Gastrocnemius medialis (tissue), 4 donors: ENCODE measurements at places on chromosomes 11 and 22. TPM values are rescaled to one million over a fixed set of nuclear protein-coding genes. Genes with fewer than 3 reads are reported as not detected.
A peak's percentile ranks its signal among the peaks of the same experiment; 100 is the strongest.

DNA sequence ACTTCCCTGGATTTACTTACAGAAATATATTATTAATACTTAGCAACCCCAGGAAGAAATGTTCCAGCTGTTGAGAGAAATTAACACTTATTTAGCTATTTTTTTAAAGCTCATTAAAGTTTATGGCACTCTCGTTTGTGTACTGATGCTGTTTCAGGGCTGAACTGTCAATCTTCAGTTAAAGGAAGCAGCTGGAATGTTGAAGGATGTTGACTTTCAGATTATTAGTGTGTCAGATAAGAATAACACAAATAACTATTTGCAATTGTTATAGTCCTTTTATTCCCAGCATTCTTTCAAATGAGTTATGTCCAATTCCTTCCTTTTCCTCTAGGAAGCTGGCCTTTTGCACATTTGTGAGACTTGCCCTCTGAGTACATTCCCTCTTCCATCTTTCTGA is 278.2 kb upstream of the RAG2 start:
- H3K4me3 ChIP-seq = no peak overlapping the region
- H3K36me3 ChIP-seq = no peaks in the 10 kb centered on the region
- H3K4me1 ChIP-seq = no peaks in the 10 kb centered on the region
- no peak for DNase-seq
- no peak overlapping the region for H3K27ac ChIP-seq

DNA sequence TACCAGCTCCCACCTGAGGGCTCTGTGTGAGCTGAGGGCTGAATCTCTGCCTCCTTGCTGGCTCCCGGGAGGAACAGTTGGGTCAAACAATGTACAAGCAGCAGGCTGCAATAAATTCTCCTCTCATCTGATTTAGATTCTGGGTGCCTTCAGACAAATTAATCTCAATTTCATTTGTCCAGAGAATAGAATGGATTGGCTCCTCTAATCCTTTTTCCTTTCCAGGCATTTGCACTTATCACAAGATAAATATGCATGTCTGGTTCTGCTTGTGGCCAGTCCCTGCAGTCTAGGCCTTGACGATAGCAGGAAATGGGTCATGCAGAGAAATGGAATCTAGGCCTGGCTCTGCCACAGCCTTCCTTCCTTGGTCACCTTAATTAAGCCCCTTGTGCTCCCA is 28.7 kb downstream of the UPB1 start:
- no peaks in the 10 kb centered on the region for H3K36me3 ChIP-seq
- no peaks in the 10 kb centered on the region for H3K27me3 ChIP-seq
- DNase-seq = no peak
- no peak overlapping the region for H3K27ac ChIP-seq

DNA sequence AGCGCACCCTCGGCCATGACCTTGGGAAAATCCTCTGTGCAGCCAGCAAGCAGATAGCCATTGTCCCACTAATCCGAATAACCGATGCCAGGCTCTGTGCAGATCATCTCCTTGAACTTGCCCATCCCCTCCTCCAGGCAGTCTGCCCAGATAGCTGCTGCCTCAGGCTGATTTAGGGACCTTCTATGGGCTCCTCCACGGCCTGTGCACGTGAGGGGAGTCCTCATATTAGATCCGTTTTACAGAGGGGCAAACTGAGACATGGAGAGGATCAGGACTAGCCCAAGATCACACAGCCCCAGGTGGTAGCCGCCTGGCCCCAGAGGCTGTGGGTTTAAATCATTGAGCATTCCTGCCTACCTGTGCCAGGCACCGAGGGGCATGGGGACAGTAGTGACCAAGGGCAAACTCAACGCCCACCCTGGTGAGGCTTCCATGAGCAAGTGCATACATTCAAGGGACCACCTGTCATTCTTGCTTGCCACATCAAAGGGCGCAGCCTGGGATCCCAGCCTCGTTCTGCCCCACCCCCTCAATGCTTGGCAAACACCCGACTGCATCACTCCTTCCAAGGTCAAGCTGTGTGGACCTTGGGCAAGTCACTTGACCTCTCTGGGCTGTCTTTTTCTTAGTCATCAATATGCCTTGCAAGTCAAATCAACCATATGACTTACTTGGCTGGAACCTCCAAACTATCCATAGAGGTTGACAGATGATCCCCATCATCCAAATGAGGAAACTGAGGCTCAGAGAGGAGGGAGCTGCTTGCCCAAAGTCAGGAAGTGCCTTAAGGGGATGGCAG is 131.6 kb downstream of the MN1 start:
- no peaks in the 10 kb centered on the region for H3K27me3 ChIP-seq
- peak overlapping the region; percentile 88 for H3K27ac ChIP-seq
- H3K4me3 ChIP-seq = no peak overlapping the region
- peaks cover 38% of the 10 kb centered on the region for H3K4me1 ChIP-seq

DNA sequence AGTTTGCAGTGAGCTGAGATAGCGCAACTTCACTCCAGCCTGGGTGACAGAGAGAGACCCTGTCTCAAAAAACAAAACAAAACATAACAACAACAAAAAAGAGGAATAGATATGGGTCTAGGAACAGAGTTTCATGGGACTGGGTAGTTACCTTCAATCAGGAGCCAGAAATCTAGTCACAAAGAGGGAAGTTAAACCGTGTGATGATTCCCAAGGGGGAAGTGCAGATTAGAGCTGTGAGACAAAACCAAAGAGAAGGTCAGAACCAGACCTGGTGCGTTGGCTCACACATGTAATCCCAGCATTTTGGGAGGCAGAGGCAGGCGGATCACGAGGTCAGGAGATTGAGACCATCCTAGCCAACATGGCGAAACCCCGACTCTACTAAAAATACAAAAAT is 42.1 kb upstream of the LARGE1 start:
- H3K27ac ChIP-seq = no peak overlapping the region
- H3K4me1 ChIP-seq = no peaks in the 10 kb centered on the region
- H3K27me3 ChIP-seq = no peaks in the 10 kb centered on the region
- no peak overlapping the region for H3K4me3 ChIP-seq

DNA sequence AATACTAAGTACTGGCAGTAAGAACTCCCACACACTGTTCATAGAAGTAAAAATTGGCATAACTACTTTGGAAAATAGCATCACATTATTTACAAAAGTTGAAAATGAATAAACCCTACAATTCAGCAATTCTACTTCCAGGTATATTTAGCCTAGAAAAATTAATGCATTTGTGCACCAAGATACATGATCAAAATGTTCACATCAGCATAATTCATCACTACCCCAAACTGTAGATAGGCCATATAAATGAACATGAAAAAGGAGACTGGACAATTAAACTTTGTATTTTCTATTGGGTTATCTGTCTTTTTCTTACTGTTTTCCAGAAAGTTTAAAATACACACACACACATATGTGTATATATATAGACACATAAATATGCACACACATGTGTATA is 5.9 kb downstream of the OR5B21 start:
- no peaks in the 10 kb centered on the region for H3K27me3 ChIP-seq
- H3K4me3 ChIP-seq = no peak overlapping the region
- H3K27ac ChIP-seq = no peak overlapping the region
- no peaks in the 10 kb centered on the region for H3K36me3 ChIP-seq
- DNase-seq = no peak

- no peaks in the 10 kb centered on the region for H3K27me3 ChIP-seq
- H3K27ac ChIP-seq = peak overlapping the region; percentile 55
- H3K36me3 ChIP-seq = no peaks in the 10 kb centered on the region
- peaks cover 33% of the 10 kb centered on the region for H3K4me1 ChIP-seq
- H3K4me3 ChIP-seq = no peak overlapping the region
Measured at GRCh38 chr22:27859336-27859735, 57.8 kb upstream of the MN1 start.

GRCh38 chr11:68396516-68396915 is 64.0 kb upstream of the PPP6R3 start:
- H3K36me3 ChIP-seq = no peaks in the 10 kb centered on the region
- no peak overlapping the region for H3K27ac ChIP-seq
- no peak for DNase-seq
- peaks cover 32% of the 10 kb centered on the region for H3K4me1 ChIP-seq
- no peaks in the 10 kb centered on the region for H3K27me3 ChIP-seq

GRCh38 chr22:27583856-27584255 is 217.7 kb downstream of the MN1 start:
- no peaks in the 10 kb centered on the region for H3K27me3 ChIP-seq
- no peaks in the 10 kb centered on the region for H3K4me1 ChIP-seq
- no peak overlapping the region for H3K27ac ChIP-seq
- DNase-seq = no peak

GRCh38 chr11:119206511-119207414 is 624 bp downstream of the CBL start:
- no peaks in the 10 kb centered on the region for H3K36me3 ChIP-seq
- peaks cover 15% of the 10 kb centered on the region for H3K4me1 ChIP-seq
- H3K27ac ChIP-seq = peak overlapping the region; percentile 89
- no peaks in the 10 kb centered on the region for H3K27me3 ChIP-seq
- peak overlapping the region; percentile 98 for H3K4me3 ChIP-seq
- DNase-seq = peak; percentile 11

DNA sequence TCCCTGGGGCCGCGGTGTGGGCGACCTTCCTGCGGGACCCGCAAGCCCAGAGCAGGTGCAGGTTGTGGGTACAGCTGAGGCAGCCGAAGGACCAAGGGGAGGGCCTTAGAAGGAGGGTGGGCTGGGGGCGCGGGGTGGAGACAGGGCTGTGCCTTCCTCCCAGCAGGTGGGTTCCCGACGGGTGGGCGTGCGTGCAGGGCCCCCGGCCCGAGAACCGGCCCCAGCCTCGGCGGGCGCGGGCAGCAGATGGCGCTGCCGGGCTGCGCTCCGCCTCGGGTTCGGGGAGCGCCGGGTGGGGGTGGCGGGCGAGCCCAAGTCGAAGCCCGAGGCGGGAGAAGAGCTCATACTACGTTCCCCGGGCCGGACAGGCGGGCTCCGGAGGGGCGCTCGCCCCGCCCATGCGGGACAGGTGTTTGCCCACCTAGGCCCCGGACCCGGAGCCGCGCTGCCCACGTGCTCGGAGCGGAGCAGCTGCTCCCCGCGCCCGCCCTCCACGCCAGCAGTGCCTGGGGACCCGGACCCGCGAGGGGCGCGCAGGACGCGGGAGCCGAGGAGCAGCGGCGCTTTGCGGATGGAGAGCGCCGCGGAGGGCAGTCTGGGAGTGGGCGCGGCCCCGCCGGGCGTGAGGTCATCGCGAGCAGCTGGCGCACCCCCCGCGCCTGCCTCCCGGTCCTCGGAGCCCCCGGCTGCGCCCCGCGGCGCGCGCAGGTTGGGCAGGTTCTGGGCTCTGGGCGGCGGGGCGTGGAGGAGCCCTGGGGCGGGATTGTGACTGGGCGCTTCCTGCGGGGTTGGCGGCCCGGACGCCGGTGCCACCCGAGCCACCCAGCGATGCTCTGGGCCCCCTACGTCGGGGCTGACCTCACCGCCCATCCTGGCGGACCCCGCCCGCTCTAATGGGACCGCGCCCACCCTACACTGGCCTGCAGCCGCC is 25.3 kb downstream of the DUSP8 start:
- H3K4me3 ChIP-seq = peak overlapping the region; percentile 47
- peak overlapping the region; percentile 82 for H3K27ac ChIP-seq
- H3K36me3 ChIP-seq = no peaks in the 10 kb centered on the region
- peaks cover 12% of the 10 kb centered on the region for H3K4me1 ChIP-seq
- no peaks in the 10 kb centered on the region for H3K27me3 ChIP-seq
- DNase-seq = peak; percentile 54

- DNase-seq = no peak
- H3K4me1 ChIP-seq = peaks cover 47% of the 10 kb centered on the region
- H3K4me3 ChIP-seq = no peak overlapping the region
- peak overlapping the region; percentile 23 for H3K27ac ChIP-seq
Measured at GRCh38 chr11:64752175-64752970, 7.4 kb downstream of the PYGM start.

DNA sequence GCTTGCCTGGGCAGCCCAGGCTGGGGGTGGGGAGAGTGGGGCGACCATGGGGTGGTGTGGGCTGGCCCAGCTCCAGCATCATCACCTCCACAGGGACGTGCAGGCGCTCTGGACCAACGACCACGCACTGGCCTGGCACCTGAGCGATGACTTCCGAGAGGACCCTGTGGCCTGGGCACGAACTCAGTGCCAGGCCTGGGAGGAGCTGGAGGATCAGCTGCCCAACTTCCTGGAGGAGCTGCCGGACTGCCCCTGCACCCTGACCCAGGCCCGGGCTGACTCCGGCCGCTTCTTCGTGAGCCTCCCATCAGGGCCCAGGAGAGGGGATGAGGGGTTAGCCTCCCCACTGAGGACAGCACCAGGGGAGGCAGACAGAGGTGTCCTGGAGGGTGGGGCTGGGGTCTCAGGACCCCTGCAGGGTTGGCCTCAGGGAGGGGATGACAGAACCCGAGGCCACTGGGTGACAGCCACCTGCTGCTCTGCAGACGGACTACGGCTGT is 3.8 kb downstream of the SUSD2 start:
- no peaks in the 10 kb centered on the region for H3K36me3 ChIP-seq
- H3K27ac ChIP-seq = no peak overlapping the region
- H3K27me3 ChIP-seq = no peaks in the 10 kb centered on the region
- no peak overlapping the region for H3K4me3 ChIP-seq
- DNase-seq = no peak
- H3K4me1 ChIP-seq = no peaks in the 10 kb centered on the region

- H3K27ac ChIP-seq = no peak overlapping the region
- no peaks in the 10 kb centered on the region for H3K4me1 ChIP-seq
- no peak overlapping the region for H3K4me3 ChIP-seq
- no peaks in the 10 kb centered on the region for H3K36me3 ChIP-seq
- DNase-seq = no peak
Measured at GRCh38 chr11:96538104-96538503, 148.3 kb downstream of the JRKL start.

- H3K27ac ChIP-seq = peak overlapping the region; percentile 41
- peaks cover 77% of the 10 kb centered on the region for H3K36me3 ChIP-seq
- peaks cover 13% of the 10 kb centered on the region for H3K4me1 ChIP-seq
- H3K27me3 ChIP-seq = no peaks in the 10 kb centered on the region
- H3K4me3 ChIP-seq = no peak overlapping the region
Measured at GRCh38 chr11:10481560-10482349, 26.7 kb downstream of the AMPD3 start.

- H3K4me3 ChIP-seq = no peak overlapping the region
- no peak overlapping the region for H3K27ac ChIP-seq
- no peaks in the 10 kb centered on the region for H3K4me1 ChIP-seq
- DNase-seq = no peak
- no peaks in the 10 kb centered on the region for H3K36me3 ChIP-seq
- H3K27me3 ChIP-seq = peaks cover 3% of the 10 kb centered on the region
Measured at GRCh38 chr11:119924017-119924416, 195.0 kb upstream of the NECTIN1 start.

The OVOL1 gene
- total RNA-seq = not detected

The KCNQ1 gene
- total RNA-seq = 1.00 TPM

The UBE2L6 gene
- total RNA-seq = 7.7 TPM

The ART5 gene
- 1.4 TPM for total RNA-seq

The FOLR3 gene
- total RNA-seq = not detected

The TP53I11 gene
- total RNA-seq = 5.4 TPM

The HTR3A gene
- not detected for total RNA-seq

The TAF10 gene
- 57.2 TPM for total RNA-seq

The IRAG1 gene
- total RNA-seq = 7.6 TPM

The ENTHD1 gene
- not detected for total RNA-seq

The GRAMD1B gene
- total RNA-seq = 2.1 TPM

The ZNF214 gene
- 1.4 TPM for total RNA-seq

The CCDC87 gene
- total RNA-seq = not detected
